ENCODE measurements at places on chromosomes 7 and 10.
A peak's percentile ranks its signal among the peaks of the same experiment; 100 is the strongest.

GRCh38 chr10:79181227-79181626, 112.5 kb downstream of the ZMIZ1 start:
- DNase-seq = no peak

GRCh38 chr7:128801003-128801402, 9.2 kb downstream of the CCDC136 start:
- no peak for DNase-seq

DNA sequence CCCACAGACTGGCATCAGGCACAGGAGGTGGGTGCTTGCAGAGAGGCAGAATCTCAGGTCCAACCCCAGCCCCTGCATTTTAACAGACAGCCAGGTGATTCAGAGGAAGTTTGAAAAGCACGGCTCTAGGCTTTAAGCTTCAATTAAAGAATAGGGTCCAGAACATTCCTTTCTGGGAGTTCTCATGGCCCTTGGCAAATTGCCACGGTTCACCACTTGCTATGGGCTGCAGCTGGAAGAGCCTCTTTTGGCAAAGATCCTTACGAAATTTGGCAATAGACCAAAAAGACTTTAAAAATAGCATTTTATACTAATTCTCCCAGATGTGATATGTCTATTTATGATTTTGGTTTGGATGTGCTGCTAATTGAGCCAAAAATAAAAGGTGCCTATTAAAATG, 148.1 kb downstream of the ITGA8 start:
- no peak for DNase-seq

DNA sequence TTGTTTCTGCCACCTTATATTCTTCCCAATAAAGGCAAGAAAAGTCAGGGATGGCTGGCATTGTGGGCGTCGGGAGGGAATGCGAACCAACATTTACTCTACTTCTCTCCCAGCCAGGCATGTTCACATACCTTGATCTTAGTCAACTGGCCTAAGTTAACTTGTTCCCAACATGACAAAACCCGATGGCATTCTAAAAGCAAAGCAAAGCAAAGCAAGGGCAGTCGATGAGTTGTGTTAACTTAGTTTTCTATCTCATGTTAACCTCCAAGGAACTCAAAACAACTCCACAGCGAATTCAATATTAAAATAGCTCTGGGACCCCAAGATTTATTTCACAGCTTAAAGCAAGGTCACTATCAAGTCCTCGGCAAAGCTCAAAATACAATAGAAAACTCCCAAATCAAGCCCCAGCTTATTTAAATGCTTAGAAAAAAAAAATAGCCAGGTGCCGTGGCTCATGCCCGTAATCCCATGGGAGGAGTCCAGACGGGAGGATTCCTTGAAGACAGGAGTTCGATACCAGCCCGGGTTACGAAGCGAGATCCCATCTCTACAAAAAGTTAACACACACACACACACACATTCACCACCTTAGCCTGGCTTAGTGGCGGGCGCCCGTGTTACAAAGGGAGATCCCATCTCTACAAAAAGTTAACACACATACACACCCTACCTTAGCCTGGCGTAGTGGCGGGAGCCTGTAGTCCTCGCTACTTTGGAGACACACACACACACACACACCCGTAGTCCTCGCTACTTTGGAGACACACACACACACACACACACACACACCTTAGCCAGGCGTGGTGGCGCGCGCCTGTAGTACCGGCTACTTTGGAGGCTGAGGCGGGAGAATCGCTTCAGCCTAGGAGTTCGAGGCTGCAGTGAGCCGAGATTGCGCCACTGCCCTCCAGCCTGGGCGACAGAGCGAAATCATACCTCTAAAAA, 901 bp upstream of the CCNY start:
- peak; percentile 19 for DNase-seq

DNA sequence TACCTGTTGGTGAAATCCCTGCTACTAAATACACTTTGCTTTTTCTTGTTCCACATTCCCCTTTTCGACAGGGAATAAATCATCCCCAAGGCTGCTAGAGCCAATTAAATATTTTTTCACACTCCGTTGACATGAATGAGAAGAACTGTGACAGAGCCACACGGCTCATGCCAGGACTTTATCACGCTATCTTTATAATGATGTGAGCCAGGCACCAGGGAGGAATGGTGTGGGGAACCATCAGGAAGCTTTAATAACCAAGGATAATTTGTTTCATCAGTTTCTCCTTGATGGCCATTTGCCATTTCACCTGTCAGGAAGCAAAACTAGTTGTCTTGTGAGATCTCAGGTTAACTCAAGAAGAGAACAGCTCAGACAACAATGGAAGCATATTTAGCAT, 193.0 kb upstream of the C7orf33 start:
- DNase-seq = no peak

DNA sequence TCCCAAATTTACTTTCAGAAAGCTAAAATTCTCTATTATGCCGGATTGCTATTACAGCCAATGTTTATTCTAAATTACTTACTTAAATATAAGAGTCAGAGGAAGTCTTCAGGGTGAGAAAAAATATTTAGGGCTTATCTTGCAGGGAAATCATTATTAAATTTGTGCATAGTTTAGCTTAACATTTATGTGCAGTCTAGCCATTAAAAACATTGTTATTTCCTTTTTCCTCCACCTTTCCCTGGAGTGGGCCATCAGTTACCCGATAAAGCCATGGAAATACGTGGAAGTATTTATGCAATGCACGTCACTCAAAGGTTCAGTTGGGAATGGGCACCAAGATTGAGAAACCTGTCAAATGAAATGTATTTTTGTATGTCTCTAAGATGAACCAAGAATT, 9.5 kb upstream of the TAS2R60 start:
- DNase-seq = no peak

DNA sequence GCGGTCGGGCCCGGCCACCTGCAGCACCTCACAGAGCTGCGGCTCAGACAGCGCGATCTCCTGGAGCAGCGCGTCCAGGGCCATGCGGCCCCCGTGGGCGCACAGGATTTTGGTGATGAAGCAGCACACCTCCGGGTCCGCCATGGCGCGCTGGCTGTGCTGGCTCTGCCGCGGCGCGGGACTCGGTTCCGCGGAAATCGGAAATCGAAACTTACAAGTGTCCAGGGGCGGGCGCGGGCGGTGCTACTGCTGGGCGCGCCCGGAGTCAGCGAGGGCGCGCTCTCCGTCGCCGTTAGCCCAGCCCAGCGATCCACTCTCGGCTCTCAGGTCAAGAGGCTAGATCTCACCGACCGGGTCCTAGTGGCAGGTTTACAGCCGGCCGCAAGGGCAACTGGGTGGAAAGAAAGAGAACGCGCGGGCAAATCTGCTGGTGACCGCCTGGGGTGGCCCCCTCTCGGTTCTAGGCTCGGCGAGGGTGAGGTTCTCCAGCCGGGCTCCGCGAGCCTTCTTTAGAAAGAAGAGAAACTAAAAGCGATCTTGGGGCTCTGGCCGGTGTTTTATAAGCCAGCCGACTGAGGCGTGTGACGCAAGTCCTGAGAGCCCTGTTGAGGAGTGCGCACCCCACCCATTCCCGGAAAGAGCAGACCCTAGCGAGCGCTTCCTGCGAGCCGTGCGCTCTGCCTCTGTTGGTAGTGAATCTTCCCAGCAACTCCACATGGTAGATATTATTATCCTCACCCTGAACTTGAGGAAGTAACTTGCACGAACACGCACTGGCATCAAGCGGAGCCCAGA, at the start of gene ZC3HAV1:
Gene ZC3HAV1 (minus strand): TSS at position 533 of the 795 bp plus-strand sequence. CDS start 389 bp downstream, at position 144.
- DNase-seq = peak; percentile 91

DNA sequence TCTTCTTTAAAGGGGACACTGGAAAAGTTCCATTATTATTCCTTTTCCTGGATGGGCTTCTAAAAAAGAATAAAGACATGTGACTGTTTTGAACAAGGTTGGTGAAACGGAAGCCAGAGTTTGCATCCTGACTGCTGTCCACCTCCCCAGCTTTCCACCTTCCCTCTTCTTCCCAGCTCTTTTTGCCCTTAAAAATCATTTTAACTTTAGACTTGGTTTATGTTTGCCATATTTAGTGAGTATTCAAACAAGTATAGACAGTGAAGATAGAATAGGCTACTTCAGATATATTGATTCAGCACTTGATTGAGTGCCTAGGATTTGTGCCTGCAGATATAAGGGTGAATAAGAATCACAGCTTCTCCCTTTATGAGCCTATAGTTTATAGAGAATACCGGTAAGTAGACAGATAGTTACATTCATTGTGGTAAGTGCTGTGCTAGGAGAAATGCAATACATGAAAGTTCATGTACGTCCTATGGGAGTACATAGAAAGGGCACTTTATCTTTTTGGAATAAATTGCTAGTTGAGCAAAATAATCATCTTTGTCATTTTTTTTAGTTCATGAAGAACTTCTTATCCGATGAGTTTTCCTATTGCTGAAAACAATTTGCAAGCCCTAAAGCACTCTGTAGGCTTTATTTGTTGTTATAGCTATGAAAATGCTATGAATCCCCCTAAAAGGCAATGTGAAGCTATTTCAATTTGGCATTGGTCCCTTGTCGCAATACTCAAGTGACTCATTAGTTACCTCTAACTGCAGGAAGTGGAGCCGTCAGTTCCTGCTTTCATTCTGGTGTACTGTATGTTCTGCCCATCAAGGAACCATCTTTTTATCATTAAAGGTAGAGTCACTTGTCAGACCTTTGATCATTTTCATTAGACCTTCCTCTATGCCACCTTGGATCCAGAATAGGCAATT, 57.2 kb upstream of the STRIP2 start:
- DNase-seq = no peak

GRCh38 chr10:132543916-132544743, 6.5 kb downstream of the INPP5A start:
- peak; percentile 65 for DNase-seq

GRCh38 chr10:71675295-71675970, 44.1 kb downstream of the C10orf105 start:
- no peak for DNase-seq

DNA sequence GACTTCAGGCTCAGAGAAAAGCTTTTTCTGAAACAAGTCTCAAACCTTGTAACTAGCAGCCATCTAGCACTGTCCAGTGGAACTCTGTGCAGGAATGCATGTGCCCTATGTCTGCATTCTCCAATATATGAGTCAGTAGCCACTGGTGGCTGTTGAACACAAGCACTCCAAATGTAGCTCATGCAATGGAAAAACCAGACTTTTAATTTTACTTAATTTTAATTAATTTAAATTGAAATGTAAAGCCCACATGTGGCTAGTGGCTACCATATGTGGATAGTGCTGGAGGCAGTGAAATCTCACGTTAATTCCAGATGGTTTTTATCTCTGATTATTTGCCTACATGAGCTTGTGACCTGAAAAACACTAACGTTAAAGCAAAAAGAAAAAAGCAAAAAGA, 225.1 kb downstream of the GATA3 start:
- DNase-seq = no peak

DNA sequence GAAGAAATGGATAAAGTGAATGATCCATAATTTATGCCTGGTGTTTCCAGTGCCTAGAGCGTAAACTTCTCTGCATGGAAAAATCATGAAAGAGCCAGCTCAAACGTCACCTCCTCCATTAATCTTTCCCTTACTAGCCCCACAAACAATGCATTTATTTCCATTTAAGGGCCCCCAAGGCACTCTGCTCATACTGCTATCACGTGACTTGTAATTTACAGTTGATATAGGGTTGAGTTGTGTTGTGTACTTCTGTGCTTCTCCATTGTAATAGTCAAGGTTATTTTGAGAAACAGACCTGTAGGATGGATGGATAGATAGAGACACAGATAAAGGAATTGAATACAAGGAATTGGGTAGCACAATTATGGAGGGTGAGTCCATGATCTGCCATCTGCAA, 1034.7 kb upstream of the GHITM start:
- DNase-seq = no peak

- no peak for DNase-seq
Measured at GRCh38 chr10:110458266-110458920, 39.3 kb upstream of the DUSP5 start.

DNA sequence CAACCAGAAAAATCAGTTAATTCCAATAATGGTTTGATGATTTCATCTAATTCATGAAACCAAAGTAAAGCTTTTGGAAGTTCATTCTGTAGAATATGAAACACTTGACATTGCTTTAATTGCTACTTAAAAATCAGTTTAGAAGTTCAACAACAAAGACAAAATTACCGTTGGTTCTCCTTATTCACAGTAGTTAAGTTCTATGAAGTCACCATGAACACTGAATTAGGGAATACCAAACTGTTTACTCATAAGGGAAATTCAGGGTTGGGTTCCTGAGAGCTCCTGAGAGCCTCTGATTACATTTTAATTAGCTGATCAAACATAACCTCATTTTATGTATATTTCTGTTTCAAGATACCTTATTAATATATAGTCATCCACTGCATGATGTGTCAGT, 46.2 kb downstream of the ZNF438 start:
- no peak for DNase-seq

DNA sequence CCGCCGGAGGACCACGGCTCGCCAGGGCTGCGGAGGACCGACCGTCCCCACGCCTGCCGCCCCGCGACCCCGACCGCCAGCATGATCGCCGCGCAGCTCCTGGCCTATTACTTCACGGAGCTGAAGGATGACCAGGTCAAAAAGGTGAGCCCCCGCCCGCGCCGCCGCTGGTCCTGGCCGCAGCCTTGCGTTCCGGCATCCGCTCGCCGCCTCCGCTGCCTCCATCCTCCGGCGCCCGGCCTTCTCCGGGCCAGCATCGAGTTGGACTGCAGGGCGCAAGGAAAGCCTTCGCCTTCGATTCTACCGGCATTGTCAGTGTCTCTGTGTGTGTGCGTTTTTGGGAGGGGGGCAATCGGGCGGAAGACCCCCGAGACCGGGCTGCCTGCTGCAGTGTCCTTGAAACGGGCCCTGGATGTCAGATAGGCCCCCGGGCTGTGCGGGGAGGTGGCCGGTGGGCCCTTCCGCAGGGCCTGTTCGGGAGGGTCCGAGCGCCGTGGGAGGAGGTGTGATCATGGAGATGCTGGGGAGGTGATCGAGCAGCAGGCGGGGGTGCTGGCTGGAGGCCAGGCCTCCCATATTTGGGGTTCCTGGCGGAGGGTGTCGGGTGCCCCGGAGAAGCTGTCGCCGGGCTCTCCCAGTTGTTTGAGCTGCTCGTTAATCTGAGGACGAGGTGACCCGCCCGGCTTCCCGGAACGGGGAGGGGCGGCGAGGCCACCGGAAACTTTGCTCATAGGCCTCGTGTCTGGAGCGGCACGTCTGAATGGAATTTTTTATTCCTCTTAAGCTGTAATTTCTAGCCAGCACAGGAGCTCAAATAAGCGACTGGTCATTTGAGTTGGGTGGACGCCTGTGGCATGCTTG, 40.8 kb downstream of the HK1 start:
- DNase-seq = peak; percentile 85
